ENCODE measurements at places on chromosomes 16 and 17.

DNA sequence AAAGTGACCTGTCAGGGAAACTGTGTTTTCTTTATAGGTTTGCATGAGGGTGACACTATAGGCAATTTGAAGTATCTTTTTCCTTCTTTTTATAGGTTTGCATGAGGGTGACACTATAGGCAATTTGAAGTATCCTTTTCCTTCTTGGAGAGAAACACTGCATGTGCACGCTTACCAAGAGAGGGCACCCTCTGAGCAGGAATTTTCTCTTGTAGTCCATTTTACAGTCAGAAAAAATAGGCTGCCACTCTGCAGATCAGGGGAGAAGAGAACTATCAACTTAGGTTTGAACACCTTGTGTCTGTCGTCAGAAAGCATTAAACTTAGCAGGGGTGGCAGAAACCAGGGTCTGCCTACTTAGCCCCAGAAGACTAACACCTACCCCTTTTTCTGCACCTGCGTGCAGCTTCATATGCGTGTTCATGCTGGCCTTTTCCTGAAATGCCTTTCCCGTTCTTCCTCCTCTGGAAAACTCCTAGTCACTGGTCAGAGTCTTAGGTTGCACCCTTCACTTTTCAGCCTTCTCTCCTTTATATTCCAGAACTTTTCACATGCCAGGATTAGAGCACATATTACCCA, 16.4 kb upstream of the SMIM36 start:
- peak; percentile 61 for DNase-seq

GRCh38 chr16:47470810-47471209, 9.7 kb downstream of the PHKB start:
- DNase-seq, result no peak

DNA sequence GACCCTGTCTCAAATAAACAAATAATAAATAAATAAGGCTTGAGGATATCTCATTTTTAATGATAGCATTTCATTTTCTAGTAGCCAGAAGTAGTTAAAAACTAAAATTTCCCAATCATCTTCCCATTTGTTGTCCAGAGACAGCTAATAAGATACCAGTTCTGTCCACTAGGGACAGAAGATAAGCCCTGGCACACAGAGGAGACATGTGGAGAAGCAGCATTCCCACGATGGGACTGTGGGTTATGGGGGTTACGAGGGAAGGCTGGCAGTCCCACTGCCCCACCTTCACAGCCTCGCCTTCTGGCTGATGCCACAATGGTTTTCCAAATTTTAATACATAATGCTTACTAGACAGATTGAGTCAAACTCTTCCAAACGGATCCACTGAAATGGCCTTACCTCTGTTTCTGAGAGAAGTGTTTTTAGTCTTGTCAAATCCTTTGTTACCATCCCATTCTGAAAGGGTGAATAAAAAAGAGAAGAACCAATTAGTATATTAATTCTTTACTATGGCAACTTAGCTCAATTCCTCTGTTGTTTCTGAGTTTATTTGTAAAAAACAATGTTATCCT, 44.2 kb downstream of the HELZ start:
- no peak for DNase-seq

- DNase-seq, result no peak
Measured at GRCh38 chr17:66302761-66303626, 581 bp downstream of the PRKCA start.

DNA sequence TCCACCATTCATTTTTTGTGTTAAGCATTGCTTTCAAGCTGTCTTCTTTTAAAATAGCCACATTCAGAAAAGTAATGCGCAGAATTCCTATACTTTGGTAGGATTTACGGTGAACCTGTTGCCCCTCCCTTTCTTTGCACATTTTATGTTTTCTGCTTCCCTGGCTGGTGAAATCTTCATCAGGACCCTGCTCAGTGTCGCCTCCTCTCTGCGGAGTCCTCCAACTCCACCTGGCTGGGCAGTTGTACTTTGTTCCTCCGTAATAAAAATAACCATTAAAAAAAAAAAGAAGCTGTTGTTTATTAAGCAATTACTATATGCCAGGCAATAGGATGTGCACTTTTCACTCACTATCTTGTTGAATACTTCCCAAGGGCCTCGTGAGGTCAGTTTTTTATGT, 2.9 kb downstream of the UMOD start:
- DNase-seq, result no peak

GRCh38 chr17:48426019-48426665, 3.9 kb downstream of the SKAP1 start:
- no peak for DNase-seq

DNA sequence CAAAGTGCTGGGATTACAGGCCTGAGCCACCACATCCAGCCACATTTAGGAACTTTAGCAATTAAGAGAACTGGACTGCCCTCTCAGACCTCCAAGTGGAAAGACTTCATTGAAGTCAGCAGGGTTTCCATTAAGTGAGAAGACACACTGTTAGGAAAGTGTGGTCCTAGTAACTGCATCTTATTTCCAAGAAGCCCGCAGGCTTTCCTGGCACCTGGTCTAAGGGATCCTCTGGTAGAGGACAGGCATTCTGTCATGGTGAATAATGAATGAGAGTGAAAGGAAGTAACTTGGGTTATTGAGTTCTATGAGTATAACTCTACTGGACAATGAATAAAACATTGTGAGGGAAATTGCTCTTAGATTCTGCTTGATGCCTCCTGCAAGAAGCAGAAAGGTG, 14.1 kb downstream of the C17orf75 start:
- DNase-seq, result no peak

GRCh38 chr17:29140631-29141513, 39.3 kb downstream of the MYO18A start:
- DNase-seq, result peak; percentile 38
